ENCODE measurements at places on chromosomes 2 and 18.

- no peaks in the 10 kb centered on the region for H3K36me3 ChIP-seq
- peak within 1 kb of the TSS; percentile 70 for H3K4me3 ChIP-seq
- H3K27ac ChIP-seq, result peak within 1 kb of the TSS; percentile 95
- DNase-seq, result peak; percentile 95
- H3K4me1 ChIP-seq, result no peaks in the 10 kb centered on the region
Observed at GRCh38 chr2:10447895-10448575, at the start of gene ODC1. Gene ODC1 (minus strand): TSS chr2:10448327. CDS start chr2:10445032, 3,295 bp downstream.

GRCh38 chr2:227748079-227748478 is 2.4 kb downstream of the SCYGR8 start:
- H3K36me3 ChIP-seq, result no peaks in the 10 kb centered on the region
- no peaks in the 10 kb centered on the region for H3K27me3 ChIP-seq
- H3K4me1 ChIP-seq, result no peaks in the 10 kb centered on the region

- DNase-seq, result no peak
- H3K4me3 ChIP-seq, result no peak overlapping the region
- no peak overlapping the region for H3K27ac ChIP-seq
- H3K4me1 ChIP-seq, result no peaks in the 10 kb centered on the region
- H3K27me3 ChIP-seq, result no peaks in the 10 kb centered on the region
Observed at GRCh38 chr2:157938556-157938955, 62.4 kb upstream of the ACVR1 start.

GRCh38 chr2:197828464-197829135 is 24.2 kb downstream of the PLCL1 start:
- no peak for DNase-seq
- peaks cover 4% of the 10 kb centered on the region for H3K4me1 ChIP-seq
- H3K4me3 ChIP-seq, result no peak overlapping the region
- H3K27me3 ChIP-seq, result no peaks in the 10 kb centered on the region

- no peaks in the 10 kb centered on the region for H3K27me3 ChIP-seq
- no peak for DNase-seq
- H3K27ac ChIP-seq, result no peak overlapping the region
- H3K36me3 ChIP-seq, result no peaks in the 10 kb centered on the region
- no peak overlapping the region for H3K4me3 ChIP-seq
- no peaks in the 10 kb centered on the region for H3K4me1 ChIP-seq
Observed at GRCh38 chr2:60597346-60597745, 43.9 kb upstream of the BCL11A start.

- H3K4me3 ChIP-seq, result no peak overlapping the region
- H3K36me3 ChIP-seq, result no peaks in the 10 kb centered on the region
- no peak overlapping the region for H3K27ac ChIP-seq
- no peaks in the 10 kb centered on the region for H3K27me3 ChIP-seq
- no peaks in the 10 kb centered on the region for H3K4me1 ChIP-seq
- no peak for DNase-seq
Observed at GRCh38 chr2:188798159-188798558, 176.0 kb upstream of the COL3A1 start.

DNA sequence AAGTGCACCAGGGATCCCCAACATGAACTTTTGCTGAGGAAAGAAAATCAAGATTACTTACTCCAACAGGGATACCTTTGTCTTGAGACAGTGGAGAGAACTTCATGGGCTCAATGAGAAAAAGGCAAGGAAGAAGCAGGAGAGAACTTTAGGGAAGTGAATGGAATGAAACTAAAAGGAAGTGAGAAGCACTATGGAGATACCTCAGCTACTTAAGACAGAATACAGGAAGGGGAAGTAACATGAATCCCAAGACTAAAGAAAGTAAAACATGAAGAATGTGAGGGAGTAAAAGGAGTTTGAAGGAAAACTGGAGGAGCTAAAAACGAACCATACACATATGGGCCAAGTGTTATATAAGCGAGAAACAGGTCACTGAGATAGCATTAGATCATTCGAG is 32.4 kb upstream of the ACTR3 start:
- no peak for DNase-seq
- H3K4me1 ChIP-seq, result no peaks in the 10 kb centered on the region
- no peak overlapping the region for H3K27ac ChIP-seq
- no peaks in the 10 kb centered on the region for H3K36me3 ChIP-seq

- no peaks in the 10 kb centered on the region for H3K27me3 ChIP-seq
- DNase-seq, result peak; percentile 34
- no peaks in the 10 kb centered on the region for H3K4me1 ChIP-seq
- H3K27ac ChIP-seq, result no peak overlapping the region
- no peak overlapping the region for H3K4me3 ChIP-seq
Observed at GRCh38 chr2:16617282-16618266, 48.1 kb downstream of the CYRIA start.
